SW480 (cell line): ENCODE measurements at places on chromosomes 5 and 9.
A peak's percentile ranks its signal among the peaks of the same experiment; 100 is the strongest.

DNA sequence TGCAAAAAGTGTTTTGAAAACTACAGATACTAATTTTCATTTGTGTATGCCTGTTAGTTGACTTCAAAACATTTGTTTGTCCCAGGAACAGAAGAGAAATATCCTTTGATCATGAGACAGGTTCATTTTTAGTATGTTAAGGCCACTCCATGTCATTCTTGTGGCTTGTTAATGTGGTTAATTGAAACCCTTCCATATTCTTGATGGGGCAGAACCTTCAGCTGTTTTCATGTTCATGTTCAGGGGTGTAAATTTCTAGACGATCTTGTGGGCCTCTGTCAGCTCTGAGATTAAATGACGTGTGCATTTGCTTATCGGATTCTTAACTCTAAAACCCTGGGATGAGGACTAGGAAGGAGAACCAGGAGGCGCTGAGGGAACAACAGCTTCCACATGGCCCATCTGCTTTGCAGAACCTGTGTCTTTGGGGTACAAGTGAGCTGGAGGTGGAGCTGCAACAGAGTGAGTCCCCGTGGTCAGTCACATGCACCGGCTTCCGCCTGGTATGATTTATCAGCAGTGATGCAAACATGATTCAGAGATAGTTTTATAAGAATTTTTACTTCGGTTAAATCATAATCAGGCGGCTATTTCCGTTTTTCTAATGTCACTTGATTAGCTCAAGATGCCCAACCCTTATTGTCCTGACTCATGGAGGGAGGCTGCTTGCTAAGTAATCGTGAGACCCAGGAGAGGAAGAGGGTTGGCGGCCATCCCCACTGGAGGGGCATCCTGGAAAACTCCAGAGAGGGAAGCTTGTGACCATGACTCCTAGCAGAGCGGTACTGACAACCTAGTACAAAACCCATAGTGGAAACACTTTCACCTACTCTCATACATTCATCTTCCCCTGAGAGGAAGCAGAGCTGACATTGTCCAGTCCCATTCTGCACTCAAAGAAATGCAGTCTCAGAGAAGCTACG lies 138.4 kb downstream of the C9orf152 start:
- DNase-seq: peak; percentile 28

GRCh38 chr5:12910641-12911040 lies 1006.4 kb upstream of the CTNND2 start:
- DNase-seq: no peak

- no peak for DNase-seq
Observed at GRCh38 chr5:111478266-111478665, 34.1 kb downstream of the STARD4 start.

- peak; percentile 27 for DNase-seq
Observed at GRCh38 chr5:53884844-53885243, 324.4 kb downstream of the NDUFS4 start.

GRCh38 chr5:110956913-110957813 lies 114.3 kb upstream of the TSLP start:
- DNase-seq: no peak

DNA sequence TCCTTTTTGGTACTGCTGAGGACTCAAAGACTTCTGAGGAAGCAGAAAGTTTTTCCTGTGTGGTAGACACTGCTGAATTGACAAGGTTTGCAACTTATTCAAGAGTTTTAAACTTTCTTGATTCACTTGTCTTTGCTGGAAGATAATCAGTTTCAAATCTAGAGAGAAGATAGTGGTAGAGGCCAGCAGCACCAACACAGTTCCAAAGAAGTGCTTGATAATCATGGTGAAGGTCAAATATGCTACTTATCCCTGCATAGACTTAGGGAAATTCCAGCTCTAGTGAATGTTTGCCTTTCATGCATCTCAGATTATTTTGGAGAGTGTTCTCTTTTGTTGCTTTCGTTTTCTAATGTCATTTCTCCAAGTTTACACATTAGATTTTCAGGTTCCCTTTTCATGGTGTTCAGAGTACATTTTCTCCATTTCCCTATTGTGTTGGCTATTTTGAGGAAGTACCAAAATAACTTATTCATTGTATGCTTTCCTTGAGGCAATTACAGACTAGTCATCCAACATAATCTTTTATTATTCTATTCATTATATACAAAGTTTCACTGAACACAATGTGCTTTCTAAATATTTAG lies 550 bp downstream of the IFNE start:
- DNase-seq: no peak

DNA sequence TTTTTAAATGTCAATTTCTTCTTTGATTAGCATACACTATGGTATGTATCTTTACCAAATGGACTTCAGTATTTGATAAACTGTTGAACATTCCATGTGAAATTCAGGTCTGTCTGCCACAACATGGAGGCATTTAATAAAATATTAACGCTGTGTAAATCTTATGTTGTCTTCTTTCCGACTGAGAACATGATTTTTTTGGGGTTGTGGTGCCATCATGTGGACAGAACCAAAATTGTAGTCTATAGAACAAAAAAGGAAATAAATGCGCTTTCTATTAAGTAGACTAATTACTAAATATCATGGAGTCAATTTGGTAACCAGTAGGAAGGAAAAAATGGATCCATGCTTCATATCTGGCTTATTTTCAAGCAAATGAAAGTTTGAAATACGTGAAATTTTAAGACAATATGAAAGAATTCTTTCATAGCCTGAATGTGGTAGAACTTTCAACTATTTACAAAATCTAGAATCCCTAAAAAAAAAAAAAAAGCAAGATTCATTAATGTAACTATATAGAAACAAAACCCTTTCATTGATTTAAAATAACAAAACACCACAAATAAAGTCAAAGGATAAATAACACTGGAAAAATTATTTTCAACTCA lies 2.8 kb upstream of the PLK2 start:
- DNase-seq: peak; percentile 52

DNA sequence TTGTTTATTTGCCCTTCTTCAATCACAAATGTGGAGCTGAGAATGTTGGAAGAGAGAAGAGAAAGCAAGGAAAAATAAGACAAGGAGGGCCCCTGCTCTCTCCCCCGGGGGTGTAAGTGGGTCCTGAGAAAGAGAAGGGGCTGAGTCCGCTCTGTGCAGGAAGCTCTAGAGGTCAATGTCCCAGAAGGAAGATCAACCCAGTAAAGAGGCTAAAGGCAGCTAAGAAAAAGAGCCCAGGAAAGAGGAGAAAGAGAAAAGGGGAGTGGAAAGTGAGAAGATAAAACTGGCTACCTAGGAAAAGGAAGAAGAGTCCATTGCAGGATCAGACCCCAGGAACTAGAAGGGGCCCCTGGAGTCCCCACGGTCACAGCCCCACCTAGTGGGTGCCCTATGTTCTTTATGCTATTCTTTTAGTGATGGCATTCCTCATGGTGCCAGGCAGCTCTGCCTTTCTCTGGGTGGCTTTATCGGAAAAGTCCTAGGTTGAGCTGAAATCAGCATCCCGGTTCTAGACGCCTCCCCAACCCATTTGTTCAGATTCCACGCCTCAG lies 583.4 kb downstream of the ACTL7B start:
- DNase-seq: peak; percentile 75

- DNase-seq: no peak
Observed at GRCh38 chr9:88342246-88342645, 46.0 kb upstream of the SPIN1 start.
